ENCODE measurements at places on chromosomes 5 and 9.
A peak's percentile ranks its signal among the peaks of the same experiment; 100 is the strongest.

DNA sequence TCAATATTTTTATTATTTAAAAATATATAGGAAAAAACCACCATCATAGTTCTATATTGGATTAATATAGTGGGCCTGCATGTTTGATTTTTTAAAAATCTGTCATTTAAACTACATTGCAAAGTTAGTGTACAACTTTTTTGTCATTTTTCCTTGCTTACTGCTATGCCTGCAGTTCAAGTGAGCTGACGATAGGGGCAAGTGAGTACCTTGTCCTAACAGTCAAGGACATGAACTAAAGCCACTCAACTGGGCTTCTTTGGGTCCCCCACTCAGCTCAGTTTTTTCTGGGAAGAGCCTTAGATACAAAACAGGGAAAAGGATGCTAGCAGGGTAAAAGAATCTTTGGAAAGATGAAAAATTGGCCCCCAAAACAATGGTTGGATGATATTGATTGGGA is 269.9 kb downstream of the MAN2A1 start:
- no peak for DNase-seq

GRCh38 chr9:130995086-130996011 is 13.6 kb upstream of the LAMC3 start:
- peak; percentile 53 for DNase-seq

DNA sequence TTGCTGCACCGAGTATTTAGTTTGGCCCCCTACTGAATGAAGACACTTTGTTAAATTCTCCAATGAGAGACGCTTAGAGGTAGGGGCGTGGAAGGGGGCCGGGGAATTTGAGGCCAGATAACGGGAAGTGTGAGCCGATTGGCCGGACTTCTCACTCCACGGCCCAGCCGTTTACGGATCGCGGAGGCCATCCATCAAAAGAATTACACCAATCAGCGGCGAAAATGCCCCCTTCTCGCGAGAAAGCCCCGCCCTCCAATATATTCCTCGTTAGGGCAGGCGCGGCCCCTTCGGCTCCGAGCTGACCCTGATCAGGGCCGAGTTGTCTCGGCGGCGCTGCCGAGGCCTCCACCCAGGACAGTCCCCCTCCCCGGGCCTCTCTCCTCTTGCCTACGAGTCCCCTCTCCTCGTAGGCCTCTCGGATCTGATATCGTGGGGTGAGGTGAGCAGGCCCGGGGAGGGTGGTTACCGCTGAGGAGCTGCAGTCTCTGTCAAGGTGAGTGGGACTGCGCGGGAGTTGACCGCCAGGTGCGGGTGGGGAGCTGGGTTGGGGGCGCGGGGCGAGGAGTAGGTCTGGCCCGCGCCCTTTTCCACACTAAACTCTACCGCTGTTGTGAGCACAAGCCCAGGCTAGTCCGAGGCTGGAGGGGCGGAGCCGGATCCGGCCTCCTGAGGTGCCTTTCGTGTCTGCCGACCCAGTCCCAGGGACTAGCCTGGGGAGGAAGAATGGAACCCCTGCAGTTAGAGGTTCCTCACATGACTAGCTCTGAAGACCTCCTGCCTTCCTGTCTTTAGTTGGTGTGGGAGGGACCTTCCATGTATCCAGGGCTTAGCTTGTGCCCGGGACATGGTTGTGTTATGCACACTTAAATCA is at the start of gene CCNG1:
CCNG1 (plus strand) TSS at position 287 of the 874 bp plus-strand sequence. CDS start 1,662 bp downstream, outside the sequence.
- peak; percentile 96 for DNase-seq

GRCh38 chr9:9913276-9913832 is 699.4 kb downstream of the PTPRD start:
- DNase-seq = no peak

GRCh38 chr9:114371973-114372917 is 15.5 kb downstream of the AKNA start:
- no peak for DNase-seq

GRCh38 chr9:73118286-73118685 is 33.4 kb upstream of the ANXA1 start:
- DNase-seq = no peak

- no peak for DNase-seq
Observed at GRCh38 chr5:145223582-145223981, 611.6 kb downstream of the PRELID2 start.

DNA sequence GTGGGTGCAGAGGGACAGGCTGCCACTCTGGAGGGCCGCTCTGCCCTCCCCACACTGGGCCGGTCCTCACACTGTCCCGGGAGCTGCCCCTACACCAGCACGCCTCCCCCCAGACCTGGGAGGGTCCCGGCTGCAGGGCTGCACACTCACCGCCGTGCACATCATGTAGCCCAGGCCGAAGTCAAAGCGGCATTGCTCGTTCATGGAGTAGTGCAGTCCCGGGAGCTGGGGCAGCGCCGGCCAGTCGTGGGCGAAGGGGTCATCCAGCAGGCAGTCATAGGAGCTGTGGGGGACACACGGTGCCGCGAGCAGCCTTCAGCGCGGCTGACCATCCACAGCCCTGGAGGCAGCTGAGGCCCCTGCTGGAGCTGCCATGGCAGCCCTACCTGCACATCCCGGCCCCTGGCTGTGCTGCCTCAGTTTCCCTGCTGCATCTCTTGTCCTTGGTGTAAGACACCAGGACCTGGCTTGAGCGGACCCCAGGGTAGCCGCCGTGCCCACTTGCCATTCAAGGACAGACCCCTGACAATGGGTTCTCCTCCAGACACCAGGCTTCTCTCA is 93.2 kb downstream of the ZNF354C start:
- DNase-seq = no peak

DNA sequence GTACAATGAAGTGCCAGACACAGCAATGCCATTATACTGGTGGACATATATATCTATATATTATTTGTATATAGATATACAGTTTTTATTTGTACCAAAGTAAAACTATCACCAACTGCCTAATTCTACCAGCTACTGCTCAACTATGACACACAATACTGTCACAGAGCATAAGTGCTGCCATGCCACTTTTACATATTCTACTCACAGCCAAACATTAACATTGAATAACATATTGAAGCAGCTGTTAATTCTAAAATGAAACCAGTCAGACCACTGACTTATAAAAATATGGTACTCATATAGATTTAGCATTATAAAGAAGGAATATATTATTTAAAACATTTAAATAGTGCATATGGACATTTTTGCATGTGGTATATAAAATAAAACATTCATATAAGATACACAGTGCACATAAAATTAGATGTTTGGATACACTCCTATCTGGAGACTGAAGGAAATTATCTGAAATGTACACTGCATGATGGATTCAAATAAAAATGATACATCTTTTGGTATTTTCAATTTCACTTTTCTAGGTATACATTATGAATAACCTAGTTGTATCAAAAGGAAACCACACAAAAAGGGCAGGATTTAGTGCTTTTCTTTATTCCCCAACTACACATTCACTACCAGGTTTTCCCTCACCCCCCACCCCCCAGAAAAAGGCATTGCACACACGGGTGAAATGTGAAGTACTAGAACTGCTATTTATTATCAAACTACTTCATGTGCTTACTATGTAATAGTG is 48.9 kb downstream of the PKD2L2 start:
- no peak for DNase-seq

DNA sequence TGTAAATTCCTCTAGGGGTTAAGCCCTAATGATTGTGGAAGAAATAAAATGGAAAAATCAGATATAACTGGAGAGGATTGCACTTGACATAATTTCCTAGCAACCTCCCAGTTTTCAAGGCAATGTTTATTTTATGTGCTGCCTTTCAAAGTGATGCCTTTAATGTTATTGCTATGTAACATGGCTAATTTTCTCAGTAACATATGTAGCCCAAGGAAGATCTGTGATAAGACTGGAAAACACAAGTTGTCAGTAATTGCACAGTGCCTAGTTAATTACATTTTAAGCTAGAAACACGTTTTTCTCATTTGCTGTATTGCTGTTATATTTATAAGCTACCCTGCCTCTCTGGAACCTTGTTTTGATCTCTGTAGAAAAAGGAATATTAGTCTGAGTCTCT is 49.2 kb upstream of the KCNN2 start:
- DNase-seq = peak; percentile 21

DNA sequence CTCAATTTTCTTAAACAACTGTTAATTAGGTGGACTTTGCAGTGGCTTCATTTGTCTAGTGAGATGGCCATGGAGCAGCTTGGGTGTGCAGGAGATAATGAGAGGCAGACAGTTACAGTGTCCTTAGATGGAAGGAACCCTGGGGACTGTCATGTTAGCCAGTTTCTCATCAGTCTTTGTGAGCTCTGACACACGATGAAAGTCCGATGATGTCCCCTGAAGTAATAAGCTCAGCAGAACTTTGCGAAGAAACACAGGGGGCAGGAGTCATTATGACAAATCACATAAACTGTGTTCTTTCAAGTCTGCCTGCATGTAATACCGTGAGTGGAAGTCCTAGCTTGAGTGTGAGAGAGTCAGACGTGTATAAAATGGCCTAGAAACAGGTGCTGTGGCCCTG is 201.8 kb downstream of the DRD1 start:
- DNase-seq = no peak

GRCh38 chr9:130990978-130991777 is 17.8 kb upstream of the LAMC3 start:
- no peak for DNase-seq

DNA sequence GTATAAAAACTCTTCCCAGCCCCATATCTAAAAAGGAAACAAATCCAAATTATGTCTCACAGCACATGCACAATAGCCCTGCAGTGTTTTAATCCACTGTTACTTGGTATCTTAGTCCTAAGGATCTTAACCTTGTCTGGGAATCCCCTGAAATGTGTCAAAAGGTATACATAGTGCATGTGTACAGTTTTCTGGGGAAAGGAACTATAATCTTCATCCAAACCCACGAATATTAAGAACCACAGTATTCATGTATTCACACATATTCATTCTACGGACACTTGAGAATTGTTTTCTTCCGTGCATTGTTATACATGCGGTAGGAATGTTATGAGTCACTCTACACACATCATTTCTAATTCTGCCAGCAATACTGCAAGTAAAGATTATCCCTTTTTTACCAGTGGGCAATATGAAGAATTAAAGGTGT is 47.8 kb upstream of the SNX2 start:
- DNase-seq = no peak

DNA sequence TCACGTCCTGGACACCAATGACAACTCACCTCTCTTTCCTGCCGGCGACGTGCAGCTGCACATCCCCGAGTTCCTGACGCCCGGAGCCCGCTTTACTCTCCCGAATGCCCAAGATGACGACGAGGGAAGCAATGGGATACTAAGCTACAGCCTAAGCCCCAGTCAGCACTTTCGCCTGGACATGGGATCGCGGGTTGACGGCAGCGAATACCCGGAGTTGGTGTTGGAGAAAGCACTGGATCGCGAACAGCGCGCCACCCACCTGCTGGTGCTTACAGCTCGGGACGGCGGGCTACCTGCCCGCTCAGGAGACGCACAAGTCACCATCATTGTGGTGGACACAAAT is 1.1 kb downstream of the PCDHAC1 start:
- no peak for DNase-seq

- peak; percentile 68 for DNase-seq
Observed at GRCh38 chr5:170307575-170308465, 10.2 kb upstream of the LCP2 start.

DNA sequence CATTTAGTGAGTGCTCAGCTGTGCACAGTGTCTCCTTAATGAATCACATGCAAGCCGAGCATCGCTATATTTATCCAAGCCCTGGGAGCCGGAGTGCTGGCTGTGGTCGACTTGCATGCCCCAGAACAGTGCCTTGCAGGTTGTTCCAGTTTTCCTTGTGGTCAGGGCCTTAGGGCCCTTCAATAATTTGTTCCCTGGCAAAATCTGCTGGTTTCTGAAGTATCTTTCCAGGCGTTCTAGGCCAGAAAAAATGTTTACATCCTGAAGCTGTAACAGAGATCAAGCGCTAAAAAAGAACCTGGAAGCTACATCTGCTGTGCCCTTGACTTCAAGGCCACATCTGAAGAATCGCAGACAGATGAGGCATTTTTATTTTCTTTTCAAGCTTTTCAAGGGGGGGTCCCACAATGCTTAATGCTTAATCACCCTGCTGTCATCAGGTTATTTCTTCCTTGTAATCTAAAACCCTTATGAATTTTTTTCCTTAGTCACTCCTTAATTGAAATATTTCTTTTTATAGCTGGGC is 105.8 kb downstream of the DOCK2 start:
- DNase-seq = no peak

GRCh38 chr9:35267710-35268109 is 105.9 kb downstream of the UNC13B start:
- no peak for DNase-seq

DNA sequence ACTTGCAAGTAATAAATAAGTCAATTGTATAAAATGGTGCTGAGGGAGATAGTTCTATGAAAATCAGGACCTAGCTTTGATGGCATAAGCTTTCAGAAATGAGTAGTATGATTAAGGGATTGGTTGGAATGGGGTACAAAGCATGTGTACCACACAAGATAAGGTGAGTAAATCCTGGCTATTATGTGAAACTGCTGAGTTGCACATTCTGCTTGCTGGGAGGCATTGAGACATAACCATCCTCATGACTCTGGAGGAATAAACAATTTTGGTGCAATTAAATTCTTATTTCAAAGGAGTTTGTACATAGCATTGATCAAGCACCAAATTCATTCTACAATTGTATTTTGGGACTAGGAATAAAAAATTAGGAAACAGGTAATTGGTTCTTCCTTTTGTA is 755.2 kb upstream of the ACO1 start:
- no peak for DNase-seq

DNA sequence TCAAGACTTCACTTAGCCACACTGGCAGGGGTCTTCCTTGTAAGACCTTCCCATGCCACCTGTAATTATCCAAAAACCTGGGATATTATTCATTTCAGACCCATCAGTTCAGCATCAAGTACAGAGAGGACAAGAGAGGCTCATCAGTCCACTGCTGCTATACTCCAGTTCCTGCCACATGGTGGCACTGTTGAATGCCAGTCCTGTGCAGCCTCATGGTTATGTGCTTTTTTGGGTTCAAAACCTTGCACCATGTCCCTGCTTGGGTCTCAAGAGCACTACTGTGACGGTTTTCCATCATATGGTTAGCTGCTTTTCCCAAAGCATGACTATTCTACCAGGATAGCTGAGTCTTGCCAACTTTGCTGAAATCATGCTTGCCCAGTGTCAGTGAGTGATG is 8.5 kb downstream of the PTGS1 start:
- no peak for DNase-seq

GRCh38 chr9:93057703-93058354 is 672 bp upstream of the SUSD3 start:
- no peak for DNase-seq
